Activated T-cell treated with anti-CD3 and anti-CD28 coated beads, Interleukin-2, amount 50 U/mL, for 72 hours (primary cell): ENCODE measurements at places on chromosomes 3 and 15.

DNA sequence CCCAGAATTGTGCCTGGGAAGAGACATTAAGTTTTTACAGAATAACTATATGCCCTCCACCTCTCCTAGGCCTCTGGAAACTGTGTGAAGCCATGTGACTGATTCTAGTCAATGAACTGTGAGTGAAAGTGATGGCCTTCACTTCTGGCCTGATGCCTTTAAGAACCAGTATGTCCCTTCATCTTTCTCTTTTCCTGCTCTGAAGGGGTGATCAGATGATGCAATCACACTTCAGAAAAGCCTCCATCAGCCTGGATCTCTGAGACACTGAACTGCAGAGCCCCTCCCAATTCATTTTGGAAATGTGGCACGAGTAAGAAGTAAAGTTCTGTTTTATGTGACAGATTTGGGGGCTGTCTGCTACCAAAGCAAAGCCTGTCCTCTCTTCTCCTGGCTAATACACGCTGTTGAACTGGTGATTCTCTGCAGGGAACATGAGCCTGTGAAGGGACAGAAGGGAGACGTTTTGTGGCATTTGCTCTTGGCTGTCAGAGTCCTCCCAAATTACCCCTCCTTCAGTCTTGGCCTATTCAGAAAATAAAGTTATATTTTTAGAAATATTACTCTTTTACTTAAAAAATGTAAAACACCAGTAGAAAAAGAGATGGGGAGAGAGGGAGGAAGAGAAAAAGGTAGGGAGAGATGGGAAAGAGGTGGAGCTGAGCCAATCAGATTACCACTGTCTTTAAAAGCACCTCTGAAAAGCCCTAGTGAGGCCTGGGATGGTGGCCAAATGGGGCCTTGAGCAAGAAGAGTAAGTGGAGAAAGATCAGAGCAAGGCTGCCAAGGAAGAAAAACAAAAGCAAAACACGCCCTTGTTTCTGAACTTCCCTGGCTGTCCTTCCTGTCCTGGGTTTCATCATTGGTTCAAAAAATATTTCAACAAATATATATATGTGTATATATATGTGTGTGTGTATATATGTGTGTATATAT lies 40.9 kb upstream of the RYK start:
- DNase-seq = no peak

GRCh38 chr3:126350502-126351085 lies 6.6 kb downstream of the KLF15 start:
- no peak for DNase-seq

DNA sequence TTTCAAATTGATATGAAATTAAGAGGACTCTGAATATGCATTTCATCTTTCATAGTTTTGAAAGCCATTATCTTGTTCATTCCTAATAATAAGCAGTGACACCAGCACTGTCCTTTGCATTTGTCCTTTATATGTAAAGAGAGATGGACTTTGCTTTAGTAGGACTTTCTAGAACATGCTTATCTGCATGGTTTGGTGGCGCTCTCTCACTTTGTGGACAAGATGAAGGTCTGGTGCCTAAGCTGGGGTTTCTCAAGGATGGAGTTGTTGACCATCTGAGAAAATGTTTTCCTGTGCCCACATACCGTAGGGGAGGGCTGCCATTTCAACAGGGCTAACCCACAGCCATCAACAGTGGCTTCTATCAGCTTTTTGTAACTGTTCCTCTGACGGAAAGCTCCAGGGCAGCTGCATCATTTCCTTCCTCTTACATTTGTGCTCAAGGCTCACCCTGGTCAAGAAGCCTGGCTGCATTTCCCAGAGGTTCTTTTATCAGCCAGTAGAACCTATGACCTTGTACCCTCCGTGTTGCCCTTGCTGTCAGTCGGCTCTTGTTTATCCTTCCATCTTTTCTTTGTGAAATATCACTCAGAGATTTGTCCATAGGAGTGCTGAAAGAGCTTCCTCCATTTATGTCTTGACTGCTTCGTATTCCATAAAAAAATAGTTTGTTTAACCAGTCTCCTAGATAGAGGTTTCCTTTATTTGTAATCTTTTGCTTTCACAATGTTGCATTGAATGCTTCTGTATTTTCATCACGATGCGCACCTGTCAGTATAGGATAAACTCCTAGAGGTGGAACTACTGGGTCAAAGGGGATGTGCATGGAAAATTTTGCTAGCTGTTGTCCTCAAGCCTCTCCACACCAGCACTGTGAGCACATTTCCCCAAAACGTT lies 44.6 kb downstream of the ABHD2 start:
- no peak for DNase-seq

DNA sequence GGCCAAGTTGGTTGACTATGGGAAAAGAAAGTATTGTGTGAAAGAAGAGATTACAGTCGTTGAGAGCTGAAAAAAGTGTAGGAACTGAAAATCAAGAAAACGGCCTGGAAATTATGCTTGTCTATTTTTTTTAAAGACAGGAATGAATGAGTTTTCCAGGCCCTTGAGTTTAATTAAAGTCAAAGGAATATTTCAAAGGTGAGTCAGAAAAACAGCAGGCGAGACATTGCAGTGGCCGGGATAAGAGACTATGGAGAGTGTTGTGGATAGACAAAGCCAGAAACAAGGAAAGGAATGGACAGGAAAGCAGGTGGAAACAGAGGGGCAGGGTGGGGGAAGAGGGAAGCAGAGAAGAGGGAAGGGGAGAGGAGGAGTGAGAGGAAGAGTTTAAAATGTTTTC lies 275.1 kb upstream of the LRTM1 start:
- no peak for DNase-seq

- no peak for DNase-seq
Measured at GRCh38 chr3:192870822-192871221, 46.8 kb downstream of the MB21D2 start.

- no peak for DNase-seq
Measured at GRCh38 chr3:123039178-123039577, 11.6 kb upstream of the SEMA5B start.

DNA sequence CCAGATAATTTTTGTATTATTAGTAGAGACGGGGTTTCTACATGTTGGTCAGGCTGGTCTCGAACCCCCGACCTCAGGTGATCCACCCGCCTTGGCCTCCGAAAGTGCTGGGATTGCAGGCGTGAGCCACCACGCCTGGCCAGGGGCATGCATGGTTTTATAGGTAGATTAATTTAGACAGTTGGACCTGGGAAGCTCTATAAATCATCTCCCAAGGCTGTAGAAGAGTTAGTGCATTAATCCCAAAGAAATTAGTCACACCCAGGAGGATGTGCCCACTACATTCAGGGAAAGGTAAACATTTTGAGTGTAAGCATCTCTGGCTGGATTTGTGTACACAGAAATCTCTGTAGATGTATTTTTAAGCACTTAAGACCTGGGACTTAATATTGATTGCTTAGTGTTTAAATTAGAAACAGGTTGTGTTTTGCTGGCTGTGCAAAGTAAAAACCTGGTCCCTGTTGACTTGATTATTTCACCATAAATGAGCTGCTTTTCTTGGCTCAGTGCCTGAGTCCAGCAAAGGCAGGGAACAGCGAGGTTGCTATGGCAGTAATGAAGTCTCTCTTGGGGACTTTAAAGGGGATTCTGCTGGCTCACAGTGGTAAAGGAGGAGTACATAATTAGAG lies 19.2 kb downstream of the EXOSC7 start:
- DNase-seq = no peak

GRCh38 chr3:28982906-28983305 lies 298.0 kb upstream of the RBMS3 start:
- no peak for DNase-seq

- peak; percentile 77 for DNase-seq
Measured at GRCh38 chr3:48151058-48151806, 37.0 kb downstream of the CDC25A start.
